ENCODE measurements at places on chromosomes 16 and 17.

GRCh38 chr17:27741361-27741861 lies 58.9 kb downstream of the NOS2 start:
- DNase-seq = no peak

GRCh38 chr17:10059684-10060211 lies 138.7 kb downstream of the GAS7 start:
- DNase-seq = no peak

DNA sequence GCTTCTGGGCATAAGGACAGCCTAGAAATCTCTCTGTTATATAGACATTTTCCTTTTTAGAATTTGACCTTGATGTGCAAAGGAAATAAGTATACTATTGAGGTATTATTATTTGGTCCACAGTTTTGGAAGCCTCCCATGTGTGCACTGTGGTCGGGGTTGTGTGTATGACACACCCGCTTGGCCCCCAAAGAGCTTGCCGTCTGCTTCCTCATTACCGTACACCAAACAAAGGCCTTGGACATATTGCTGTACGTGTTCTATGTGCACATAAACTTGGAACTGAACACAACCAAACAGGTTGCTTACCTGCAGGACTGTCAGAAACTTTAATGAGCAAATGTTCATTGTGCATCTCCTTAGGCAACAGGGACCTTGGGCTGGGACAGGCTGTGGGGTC lies 38.2 kb downstream of the METRNL start:
- no peak for DNase-seq

- no peak for DNase-seq
These were observed 302.3 kb downstream of the SHISA9 start for GRCh38 chr16:13203725-13204124.

- no peak for DNase-seq
These were observed 89.5 kb downstream of the CCDC182 start for GRCh38 chr17:57655553-57655952.

GRCh38 chr16:87216148-87216840 lies 100.9 kb downstream of the C16orf95 start:
- no peak for DNase-seq

DNA sequence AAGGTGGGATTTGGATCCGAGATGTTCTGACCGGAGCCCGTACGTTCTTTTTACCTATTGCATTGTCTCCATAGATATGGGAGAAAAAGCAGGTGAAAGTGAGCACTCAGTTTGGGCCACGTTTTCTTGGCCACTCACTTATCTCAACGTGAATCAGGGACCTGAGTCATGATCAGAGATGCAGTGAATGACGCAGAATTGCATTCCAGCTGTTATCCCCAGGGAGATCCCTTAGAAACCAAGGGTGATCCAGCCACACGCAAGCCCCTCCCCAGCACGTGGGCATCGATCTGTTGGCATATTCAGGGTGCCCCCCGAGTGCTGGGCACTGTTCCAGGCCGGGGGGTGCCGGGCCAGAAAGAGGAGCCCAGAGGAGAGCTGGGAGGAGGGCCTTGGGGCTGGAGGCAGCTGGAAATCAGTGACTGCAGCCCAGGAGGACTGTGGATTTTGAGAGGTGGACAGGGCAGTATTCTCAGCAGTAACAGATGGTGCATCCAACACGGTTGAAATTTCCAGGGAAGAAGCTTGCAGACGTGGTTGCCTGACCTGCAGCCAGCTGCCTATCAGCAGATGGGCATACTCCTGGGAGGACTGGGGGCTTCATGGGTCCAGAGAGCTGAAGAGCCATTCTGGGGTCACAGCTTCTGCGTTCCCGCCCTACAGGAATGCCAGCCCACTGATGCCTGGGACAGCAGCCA lies 87.2 kb upstream of the CACNG5 start:
- DNase-seq = no peak

DNA sequence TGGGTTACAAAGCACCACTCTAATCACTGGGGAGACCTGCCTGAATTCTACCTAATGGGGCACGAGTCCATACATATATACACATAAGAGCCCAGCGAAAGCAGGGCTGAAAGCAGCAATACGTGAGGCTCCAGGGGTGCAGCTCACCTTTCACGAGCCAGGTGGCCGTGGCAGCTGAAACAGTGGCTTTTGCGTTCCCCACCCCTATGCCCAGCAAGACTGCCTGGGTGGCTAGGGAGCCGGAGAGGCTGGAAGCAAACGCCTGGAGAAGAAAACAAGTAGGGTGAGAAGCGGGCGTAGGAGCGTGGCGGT lies 618 bp downstream of the RUSF1 start:
- DNase-seq = no peak

DNA sequence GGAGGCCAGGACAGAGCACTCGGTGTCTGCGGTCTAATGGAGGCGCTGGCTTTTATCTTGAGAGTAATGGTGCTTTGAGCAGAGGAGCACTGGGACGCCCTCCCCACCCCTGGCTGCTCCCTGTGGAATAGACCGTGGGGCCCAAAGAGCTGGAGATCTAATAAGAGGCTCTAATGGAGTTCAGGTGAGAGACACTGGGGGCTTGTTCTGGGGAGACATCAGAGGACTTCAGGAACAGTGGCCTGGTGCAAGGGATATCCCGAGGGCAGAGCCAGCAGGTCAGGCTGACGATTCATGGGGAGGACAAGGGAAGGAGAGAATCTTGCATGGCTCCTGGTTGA lies 9.5 kb upstream of the KRT19 start:
- no peak for DNase-seq

DNA sequence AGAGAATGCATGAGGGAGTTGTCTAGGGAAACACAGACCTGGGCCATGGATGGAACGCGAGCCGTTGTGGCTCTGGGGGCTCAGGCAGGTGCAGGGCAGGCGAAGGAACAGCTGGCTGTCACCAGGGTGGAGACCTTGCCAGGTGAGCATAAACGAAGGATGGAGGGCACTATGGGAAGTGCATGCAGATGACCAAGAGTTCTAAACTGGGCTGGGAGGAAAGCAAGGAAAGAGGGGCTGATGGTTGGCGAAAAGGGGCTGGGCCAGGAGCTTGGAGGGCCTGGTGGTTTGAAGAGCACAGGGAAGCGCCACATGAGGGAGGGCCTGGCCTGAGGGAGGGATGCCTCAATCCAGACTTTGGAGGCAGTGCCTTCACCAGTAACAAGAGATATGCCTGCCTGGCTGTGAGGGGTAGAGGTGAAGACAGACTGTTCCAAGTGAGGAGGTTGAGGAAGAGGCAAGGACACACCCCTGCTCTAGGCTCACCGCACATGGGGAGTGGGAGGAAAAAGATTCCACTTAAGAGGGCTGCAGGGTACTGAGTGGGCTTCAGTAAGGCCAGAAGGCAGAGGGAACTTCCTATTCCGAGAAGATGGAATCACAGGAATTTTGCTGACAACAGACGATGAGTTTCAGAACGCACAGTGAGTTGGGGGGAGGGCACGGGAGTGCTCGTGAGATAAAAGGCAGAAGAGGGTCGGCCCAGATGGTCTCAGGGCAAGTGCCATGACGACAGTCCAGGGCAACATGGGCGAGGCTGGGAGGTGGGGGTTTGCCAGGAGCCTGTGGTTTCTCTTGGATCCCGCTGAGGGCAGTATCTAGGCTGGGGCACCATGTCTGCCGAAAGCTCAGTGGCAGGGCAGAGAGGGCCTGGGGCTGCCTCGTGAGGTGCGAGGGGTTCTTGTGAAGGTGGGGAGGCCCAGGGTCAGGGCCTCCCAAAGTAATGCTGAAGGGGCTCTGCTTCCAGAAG lies 20.6 kb downstream of the B9D1 start:
- no peak for DNase-seq

- no peak for DNase-seq
These were observed 53.4 kb downstream of the RGS9 start for GRCh38 chr17:65190467-65191097.

GRCh38 chr16:55555436-55555835 lies 11.0 kb upstream of the CAPNS2 start:
- DNase-seq = no peak

- DNase-seq = no peak
These were observed 492.0 kb upstream of the ERCC4 start for GRCh38 chr16:13427943-13428342.

DNA sequence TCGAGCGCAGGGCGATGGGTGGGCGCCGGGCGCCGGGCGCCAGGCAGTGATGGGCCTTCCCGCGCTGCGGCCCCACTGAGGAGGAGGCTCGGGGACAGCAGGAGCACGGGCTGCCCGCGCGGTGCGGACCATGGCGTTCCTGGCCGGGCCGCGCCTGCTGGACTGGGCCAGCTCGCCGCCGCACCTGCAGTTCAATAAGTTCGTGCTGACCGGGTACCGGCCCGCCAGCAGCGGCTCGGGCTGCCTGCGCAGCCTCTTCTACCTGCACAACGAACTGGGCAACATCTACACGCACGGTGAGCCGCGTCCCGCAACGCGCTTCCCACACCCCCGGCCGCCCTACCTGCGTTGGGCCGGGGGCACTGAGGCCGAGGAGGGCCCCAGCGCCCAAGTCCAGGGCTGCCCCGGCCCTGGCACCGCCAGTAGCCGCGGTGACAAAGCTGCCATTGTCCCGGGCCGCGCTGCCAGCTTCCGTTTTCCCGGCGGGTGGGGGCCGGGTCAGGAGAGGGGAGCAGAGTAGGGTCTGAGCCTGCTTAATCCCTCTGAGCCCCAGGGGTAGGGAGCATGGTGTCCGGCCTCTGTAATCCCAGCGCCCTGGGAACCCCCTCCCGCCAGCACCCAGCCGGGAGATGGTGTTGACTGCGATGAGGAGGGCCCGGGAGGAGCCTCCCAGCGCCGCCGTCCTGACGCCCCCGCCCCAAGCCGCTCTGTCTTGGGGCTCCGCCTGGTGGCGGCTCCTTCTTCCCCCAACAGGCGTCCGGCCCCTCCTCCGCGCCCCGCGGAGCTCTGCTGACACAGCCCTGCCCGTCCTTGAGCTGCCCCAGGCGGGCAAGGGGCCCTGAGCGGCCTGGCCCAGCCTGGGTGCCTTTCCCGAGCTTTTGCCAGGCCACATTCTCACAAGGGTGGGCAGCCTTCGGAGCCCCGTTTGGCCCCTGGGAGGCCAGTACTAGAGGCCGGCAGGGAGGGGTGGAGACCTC lies 685 bp downstream of the PAQR4 start:
- DNase-seq = peak; percentile 73

GRCh38 chr17:69500911-69501429 lies 86.5 kb downstream of the MAP2K6 start:
- DNase-seq = no peak

DNA sequence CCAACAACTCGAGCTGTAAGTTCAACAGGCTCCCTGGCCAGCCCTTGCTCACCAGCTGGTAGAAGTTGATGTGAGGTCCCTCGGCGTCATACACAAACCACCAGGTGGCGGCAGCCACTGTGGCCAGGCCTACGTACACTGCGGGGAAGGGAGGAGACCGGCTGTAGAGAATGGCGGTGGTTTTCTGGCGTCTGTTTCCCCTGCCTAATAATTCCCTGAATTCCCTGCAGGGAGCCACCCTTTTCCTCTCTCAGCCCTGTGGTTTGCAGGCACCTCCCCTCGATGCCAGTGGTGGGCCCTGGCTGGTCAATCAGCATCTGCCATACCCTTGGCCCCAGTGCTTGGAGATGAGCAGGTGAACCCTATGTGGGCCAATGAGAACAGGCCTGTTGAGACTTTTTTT lies 18.9 kb upstream of the P2RX1 start:
- peak; percentile 18 for DNase-seq

- DNase-seq = peak; percentile 28
These were observed 385 bp downstream of the CFAP119 start for GRCh38 chr16:30761427-30761927.

GRCh38 chr17:1997927-1998742 lies 27.0 kb downstream of the RTN4RL1 start:
- no peak for DNase-seq

- no peak for DNase-seq
These were observed 75.2 kb upstream of the METTL9 start for GRCh38 chr16:21524068-21524751.

GRCh38 chr17:9905902-9906301 lies 831 bp upstream of the RCVRN start:
- no peak for DNase-seq

DNA sequence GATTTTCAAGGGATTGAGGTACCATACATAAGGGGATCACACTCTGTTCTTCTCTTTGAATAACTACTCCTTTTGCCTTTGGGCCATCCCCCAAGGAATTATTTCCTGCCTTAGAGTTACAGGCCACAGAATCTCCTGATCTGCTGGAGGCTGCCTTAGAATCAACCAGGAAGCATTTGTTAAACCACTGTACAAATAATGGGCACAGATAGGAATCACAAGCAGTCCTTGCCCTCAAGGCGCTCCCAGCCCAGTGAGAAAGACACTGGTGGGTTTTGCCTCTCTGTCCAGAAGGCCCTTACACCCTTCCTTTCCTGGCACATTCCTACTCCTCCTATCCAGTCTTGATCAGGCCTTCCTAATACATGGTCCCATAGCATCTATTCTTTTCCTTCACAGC lies 45.9 kb downstream of the MRTFB start:
- no peak for DNase-seq

- DNase-seq = no peak
These were observed 60.9 kb downstream of the MYO18A start for GRCh38 chr17:29119265-29119664.

GRCh38 chr17:17783825-17784656 lies 52.7 kb downstream of the SREBF1 start:
- no peak for DNase-seq

- no peak for DNase-seq
These were observed 215.3 kb downstream of the C16orf95 start for GRCh38 chr16:87101903-87102302.

DNA sequence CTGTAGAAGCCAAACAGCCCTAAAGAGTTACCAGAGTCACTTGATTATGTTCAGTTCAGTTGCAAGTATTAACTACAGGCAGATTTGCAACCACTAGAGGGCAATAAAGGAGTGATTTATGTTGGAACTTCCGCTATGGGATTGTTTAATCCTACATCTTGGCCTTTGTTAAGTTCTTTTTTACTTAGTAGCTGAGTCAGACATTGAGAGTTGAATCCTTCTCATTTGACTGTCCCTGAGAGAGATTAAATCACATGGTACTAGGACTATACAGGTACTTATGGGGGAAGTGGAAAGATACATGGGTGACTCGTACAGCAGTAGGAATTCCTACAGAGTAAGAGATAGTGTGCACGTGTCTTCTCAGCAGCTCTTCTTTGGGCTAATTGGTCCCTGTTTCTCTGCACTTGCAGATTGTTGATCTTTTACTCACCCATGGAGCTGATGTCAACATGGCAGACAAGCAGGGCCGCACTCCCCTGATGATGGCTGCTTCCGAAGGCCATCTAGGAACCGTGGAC lies 40.3 kb downstream of the CYB561 start:
- DNase-seq = no peak

GRCh38 chr17:45791935-45792334 lies 7.8 kb downstream of the CRHR1 start:
- DNase-seq = no peak
